Eye (tissue), 1 donor: ENCODE measurements at places on chromosomes 7 and 10.

- no peak for DNase-seq
Measured at GRCh38 chr7:108066486-108066885, 63.5 kb upstream of the LAMB1 start.

DNA sequence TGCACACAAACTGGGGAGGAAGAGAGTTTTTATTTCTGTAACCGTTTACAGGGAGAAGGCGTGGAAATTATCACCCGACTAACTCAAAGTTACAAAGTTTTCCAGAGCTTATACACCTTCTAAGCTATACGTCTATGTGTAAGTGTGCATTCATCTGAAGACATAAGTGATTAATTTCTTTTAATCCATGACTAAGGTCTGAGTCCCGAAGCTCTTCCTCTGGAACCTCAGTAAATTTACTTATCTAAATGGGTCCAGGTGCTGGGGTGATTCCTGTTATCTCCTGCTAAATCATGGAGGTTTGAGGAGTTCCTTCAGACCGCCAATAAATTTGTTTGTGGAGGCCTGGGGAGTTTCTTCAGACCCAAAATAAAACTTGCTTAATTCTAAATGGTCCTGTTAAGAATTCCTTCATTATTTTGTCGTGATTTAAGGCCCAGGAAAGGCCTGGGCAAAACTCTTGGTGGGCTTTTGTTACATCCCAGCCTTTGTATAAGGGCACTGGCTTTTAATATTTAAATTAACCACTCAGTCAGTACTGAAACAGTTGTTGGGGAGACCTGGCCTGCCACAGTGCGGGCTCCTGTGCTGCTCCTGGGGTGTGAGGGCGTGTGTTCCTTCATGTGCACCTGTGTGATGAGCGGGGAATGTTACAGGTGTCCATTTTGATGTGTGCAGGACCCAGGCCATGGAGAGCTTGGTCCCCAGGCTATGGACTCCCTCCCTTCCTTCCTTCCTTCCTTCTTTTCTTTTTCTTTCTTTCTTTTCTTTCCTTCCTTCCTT, 5.8 kb upstream of the METTL27 start:
- no peak for DNase-seq

DNA sequence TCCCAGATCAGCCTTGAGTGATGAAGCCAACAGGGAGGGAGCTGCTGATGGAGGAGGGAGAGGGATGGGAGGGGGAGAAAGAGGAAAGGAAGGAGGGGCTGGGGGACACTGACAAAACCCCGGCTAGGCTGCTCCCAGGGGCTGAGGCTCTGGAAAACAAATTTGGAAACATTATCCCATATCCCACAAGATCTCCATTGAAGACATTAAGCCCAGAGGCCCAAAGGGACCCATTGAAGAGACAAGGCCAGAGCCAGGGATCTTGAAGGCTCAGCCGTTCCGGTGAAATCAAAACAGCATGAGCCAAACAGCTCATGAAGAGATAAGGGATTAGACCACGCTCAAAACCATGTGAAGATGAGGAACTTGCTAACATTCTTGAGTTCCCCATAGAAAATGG, 184.3 kb upstream of the ITGB1 start:
- peak; percentile 38 for DNase-seq

- DNase-seq: no peak
Measured at GRCh38 chr7:73626814-73627213, 2.5 kb upstream of the MLXIPL start.

DNA sequence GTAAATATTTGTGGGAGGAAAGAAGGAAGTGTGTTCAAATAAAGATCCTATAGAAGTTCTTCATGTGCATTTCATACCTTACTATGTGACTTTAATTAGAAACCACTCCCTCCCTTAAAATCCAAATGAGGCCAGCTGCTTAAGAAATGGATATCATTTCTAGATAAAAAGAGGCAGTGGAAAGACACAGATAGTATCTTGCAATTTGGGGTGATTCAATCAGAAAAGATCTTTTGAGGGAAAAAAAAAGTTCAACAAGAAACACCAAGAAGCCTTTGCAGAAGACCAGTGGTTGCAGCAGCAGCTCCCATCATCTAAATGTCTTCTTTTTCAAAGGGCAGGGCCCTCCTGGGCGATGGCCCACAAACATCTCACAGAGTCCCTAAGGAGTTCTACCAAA, 200.1 kb downstream of the LRRN3 start:
- no peak for DNase-seq

GRCh38 chr10:33263453-33263852, 71.0 kb downstream of the NRP1 start:
- no peak for DNase-seq

- peak; percentile 70 for DNase-seq
Measured at GRCh38 chr10:86960003-86960862, 1.8 kb downstream of the SNCG start.

- DNase-seq: no peak
Measured at GRCh38 chr7:90092506-90092905, 61.8 kb upstream of the STEAP1 start.

- no peak for DNase-seq
Measured at GRCh38 chr10:56728349-56728748, 367.3 kb upstream of the ZWINT start.

- no peak for DNase-seq
Measured at GRCh38 chr7:103068414-103069403, 5.9 kb downstream of the FBXL13 start.

- no peak for DNase-seq
Measured at GRCh38 chr7:7701527-7701926, 16.9 kb downstream of the RPA3 start.

GRCh38 chr7:41378156-41378555, 324.7 kb downstream of the INHBA start:
- DNase-seq: no peak

GRCh38 chr7:143015084-143015483, 11.8 kb downstream of the OR9A2 start:
- DNase-seq: no peak

GRCh38 chr7:21923658-21924057, 22.0 kb downstream of the CDCA7L start:
- peak; percentile 68 for DNase-seq

- peak; percentile 34 for DNase-seq
Measured at GRCh38 chr7:44964384-44964830, 14.4 kb downstream of the MYO1G start.

- DNase-seq: peak; percentile 80
Measured at GRCh38 chr10:120336911-120337540, 120.0 kb upstream of the PLPP4 start.

GRCh38 chr7:34438436-34438835, 219.6 kb upstream of the NPSR1 start:
- no peak for DNase-seq

- DNase-seq: peak; percentile 18
Measured at GRCh38 chr7:133344275-133344674, 91.4 kb downstream of the EXOC4 start.

DNA sequence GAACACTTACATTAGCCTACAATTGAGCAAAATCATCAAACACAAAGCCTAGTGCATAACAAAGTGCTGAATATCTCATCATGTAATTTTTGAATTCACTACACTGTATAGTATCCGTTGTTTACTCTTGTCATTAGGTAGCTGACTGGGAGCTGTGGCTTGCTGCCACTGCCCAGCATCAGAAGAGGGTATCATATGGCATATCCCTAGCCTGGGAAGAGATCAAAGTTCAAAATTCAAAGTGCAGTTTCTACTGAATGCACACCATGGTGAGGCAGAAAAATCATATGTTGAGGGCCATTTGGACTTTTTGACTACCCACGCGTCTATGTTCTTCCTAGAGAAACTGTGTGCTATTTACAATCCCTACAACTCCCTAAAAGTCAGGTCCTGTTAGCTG, 7.5 kb upstream of the ZC3HAV1 start:
- no peak for DNase-seq

DNA sequence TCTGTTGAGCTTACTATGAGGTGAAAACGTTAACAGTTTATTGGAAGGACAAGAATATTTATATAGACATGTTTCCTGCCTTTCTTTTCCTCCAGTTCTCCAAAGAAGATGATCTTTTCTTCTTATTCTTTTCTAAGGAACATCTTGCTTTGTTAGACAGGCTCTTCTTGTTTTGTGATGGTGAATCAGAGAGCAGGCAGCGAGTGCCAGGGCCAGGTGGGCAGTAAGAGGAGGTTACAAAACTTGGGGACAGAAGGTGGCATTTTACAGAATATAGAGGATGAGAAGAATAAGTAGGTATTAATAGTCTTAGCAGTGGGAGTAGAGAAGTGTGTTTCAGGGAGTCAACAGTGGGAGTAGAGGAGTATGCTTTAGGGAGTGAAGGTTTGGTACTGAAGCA, 223.6 kb downstream of the ARL4A start:
- no peak for DNase-seq

GRCh38 chr10:130212746-130213145, 76.6 kb downstream of the GLRX3 start:
- DNase-seq: no peak

- DNase-seq: no peak
Measured at GRCh38 chr10:12846718-12847117, 154.8 kb downstream of the CCDC3 start.

DNA sequence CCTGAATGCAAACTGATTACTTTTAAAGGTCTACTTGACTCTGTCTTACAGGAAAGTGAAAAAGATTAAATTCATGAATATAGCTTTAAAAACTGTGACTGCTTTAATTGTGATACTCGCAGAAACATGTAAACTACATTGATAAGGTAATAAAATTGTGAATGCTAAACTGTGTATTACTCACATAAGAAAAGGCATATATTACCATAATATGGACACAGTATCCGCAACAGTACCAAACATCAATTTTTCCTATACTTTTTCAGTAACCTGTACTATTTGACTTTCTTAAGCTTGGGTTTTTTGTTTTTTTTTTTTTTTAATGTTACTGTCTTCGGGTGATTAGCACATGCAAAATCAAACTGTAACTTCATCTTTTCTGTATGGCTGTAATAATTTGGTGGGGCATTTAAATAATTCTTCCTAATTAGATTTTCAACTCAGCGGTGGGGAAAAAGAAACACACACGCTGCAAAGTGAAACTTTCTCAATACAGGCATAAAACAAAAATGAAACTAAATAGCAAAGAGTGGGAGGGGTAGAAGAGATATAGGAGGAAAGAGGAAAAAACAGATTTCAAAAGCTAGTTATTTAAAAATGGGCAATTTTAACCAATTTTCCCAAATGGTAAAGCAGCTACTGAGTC, 23.2 kb downstream of the NT5C3A start:
- DNase-seq: no peak

DNA sequence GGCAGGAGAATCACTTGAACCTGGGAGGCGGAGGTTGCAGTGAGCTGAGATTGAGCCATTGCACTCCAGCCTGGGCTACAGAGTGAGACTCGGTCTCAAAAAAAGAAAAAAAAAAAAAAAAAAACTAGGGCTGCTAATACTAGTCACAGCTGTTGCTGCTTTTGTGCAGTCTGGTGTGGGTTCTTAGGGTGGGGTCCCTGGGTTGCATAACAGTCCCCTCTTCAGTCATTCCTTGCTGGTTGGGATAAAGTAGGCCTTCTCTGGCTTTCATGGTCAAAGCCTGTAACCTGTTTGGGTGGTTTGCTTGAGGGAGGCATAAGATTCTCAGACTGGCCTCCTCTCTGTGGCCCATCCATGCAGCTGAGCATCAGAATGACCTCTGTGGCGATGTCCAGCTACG, 14.1 kb downstream of the SSMEM1 start:
- DNase-seq: no peak

GRCh38 chr10:21514818-21515351, 10.6 kb downstream of the SKIDA1 start:
- DNase-seq: peak; percentile 84

DNA sequence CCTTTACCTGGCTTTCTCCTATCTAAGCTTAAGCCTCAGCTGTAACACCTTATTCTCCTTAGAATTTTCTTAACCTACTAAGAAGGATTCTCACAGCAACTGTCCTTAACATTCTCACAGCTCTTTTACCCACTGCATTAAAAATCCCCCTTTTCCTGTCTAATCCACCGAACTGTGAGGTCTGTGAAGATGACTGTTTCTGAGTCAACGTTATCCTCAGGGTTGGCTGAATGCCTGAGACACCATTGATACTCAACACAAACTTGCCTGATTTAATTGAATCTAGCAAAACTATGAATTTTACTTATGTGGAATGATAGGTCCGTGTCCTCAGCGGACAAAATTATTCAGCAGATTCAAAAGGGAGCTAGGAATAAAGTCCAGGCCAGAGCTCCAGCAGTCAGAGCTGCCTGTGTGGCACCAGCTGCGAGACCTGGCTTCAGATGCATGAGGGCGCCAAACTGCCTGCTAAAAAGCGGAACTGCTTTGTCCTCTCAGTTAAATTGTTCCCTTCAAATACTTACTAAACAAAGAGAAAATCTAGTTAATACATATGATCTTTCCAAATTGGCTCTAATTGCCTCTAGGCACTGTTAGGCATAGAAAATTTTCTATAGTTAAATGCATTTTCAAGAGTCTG, 33.4 kb upstream of the VWDE start:
- peak; percentile 39 for DNase-seq

DNA sequence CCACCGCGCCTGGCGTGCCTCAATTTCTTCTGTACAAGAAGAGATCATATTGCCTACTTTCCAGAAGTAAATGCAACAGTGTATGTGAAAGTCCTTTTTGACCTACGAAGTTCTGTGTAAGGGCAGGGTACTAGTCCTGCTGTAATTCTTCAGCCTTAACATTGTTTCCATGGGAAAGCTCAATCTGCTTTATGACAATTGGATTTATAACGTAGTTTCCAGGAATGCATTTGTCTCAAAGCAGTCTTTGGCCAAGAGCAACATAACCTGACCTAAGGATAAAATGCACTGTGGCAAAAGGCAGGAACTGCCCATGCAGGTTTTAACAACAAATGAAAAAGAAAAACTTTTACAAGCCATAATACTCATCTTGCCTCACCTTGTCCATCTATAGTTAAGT, 108.1 kb upstream of the PODXL start:
- DNase-seq: no peak

DNA sequence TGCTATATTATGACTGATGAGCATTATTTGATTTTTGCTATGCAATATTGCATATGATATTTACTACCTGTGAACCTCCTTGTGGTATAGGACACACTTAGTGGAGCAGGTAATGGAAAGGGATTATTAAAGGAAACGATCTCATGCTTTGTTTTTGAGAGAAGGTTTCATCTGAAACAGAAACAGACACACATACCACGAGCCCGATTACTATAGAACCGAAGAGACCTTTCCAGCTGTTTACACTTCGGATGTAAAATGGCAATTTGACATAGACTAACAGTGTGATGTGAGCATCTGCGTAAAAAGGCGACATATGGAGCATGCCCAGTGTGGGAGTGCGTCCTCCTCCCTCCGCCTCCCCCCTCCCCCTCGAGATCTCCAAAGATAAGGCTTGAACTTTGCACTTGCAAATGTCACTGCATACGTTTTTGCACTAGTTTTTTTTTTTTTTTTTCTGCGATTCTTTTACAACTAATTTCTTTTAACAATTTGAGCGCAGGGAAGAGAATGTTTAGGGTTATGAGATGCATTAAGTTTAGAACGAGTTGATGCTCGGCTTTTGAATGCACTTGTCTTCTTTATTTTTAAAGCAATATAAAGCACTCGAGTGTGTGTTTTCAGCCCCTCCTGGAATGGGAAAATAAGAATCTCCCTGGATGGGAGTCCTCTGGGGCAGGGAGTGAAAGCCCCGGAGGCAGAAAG, 251.0 kb downstream of the NSUN6 start:
- peak; percentile 82 for DNase-seq
